Stimulated activated CD4-positive, alpha-beta T cell treated with anti-CD3 and anti-CD28 coated beads, TNF-alpha, amount 100 ng/mL, for 4 hours (primary cell): ENCODE measurements at places on chromosomes 5 and 9.

- no peak for DNase-seq
These were observed 35.2 kb downstream of the RLN2 start for GRCh38 chr9:5269249-5269715.

DNA sequence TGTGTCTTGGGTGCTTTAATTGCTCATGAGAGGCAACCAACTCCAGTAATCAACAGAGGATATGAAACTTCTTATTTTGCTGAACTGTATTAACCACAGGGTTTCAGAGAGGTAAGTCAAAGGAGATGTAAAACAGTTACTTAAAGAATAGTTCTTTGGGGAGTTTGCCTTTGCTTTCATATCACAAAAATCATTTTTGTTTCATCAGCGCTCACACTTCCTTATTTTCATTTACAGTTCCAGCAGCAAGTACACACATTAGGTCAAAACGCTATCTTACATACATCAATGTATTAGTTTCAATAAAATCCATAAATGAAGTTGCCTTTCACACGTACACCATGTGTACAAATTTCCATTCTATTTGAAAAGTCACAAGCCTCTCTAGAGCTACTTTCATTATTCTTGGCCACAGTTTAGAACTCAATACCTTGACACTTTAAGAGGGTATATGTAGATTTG lies 50.1 kb downstream of the ST8SIA4 start:
- no peak for DNase-seq

DNA sequence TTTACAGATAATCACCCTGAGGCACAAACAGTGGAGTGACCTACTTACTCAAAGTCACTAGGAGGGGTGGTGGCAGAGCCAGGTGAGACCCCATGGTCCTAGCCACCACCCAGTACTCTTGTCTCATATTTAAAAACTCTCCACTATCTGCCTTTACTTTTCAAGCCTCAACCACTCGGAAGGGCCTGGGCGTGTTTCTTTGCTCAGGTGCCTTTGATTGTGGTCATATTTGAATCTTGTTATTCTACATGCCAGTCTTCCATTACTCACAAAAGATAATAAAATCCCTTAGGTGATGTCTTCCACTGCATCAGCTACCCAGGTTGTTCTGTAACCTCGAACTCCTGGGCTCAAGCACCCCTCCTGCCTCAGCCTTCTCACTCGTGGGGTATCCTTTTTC lies 20.7 kb upstream of the TRIM36 start:
- DNase-seq, result no peak

GRCh38 chr5:133319905-133320520 lies 268.2 kb downstream of the HSPA4 start:
- no peak for DNase-seq

GRCh38 chr9:115106001-115106400 lies 12.0 kb downstream of the TNC start:
- DNase-seq, result no peak

DNA sequence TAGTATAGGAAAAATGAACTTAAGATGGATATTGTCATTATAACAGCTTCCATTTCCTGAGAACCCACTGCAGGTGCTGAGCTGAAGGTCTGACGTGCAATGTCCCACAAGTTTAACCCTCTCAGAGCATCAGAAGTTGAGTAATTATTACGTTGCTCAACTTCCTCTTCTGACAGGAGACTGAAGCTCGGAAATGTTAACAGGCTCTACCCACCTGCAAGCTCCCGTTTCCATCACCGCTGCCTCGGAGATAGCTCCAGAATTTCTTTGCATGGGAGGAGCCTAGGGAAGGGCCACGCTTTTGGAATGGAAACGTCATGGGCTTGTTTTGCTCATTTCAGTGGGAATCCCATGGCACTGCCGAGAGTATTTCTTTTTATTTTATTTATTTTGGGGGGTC lies 1.0 kb upstream of the NTMT1 start:
- DNase-seq, result no peak

DNA sequence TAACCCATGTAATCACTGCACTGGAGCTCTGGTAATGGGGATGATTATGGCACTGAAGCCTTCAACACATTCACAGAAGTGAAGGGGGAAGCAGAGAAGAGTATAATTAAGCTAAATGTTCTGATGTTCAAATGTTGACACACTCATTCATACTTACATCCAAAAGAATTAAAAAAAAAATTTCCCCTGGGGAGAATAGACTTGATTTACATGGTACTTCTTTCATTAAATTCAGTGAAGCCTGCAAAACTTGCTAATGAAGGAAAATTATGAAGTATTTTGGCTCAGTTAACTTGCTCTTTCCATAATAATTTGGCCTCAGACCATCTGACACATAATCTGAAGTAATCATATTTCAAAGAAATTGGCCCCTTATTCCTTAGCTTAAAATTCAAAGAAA lies 428.8 kb downstream of the SH3GL2 start:
- DNase-seq, result no peak

DNA sequence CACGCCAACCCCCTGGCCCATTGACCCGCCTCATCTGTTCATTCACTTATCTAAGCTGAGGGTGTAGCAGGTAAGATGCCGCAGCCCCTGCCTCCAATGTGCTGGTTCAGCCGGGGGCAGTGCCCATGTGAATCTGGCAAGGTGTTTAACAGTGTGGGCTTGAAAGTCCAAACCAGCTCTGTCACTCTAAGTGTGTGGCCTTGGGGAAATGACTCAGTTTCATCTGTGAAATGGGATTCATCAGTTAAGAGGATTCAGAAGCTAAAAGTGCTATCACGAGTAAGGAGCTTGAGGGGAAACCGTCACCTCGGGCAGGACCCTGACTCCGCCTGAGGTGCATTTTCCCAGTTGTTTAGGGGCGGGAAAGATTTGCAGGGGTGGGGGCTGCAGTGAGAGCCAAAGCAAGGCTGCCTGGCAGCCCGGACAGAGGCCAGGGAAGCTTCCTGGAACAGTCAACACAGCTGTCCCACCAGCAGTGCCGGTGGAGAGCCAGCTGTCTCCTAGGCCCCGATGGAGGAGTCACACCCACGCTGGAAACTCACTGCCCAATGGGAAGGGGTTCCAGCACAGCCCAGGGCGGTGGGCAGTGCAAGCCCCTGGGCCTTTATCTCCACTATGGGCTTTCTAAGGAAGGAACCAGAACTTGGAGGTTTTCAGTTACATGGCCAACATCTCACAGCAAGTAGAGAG lies 9.7 kb upstream of the URM1 start:
- no peak for DNase-seq

GRCh38 chr5:149679876-149680809 lies 50.0 kb upstream of the PPARGC1B start:
- no peak for DNase-seq

GRCh38 chr5:15799014-15799413 lies 299.0 kb downstream of the FBXL7 start:
- DNase-seq, result no peak

DNA sequence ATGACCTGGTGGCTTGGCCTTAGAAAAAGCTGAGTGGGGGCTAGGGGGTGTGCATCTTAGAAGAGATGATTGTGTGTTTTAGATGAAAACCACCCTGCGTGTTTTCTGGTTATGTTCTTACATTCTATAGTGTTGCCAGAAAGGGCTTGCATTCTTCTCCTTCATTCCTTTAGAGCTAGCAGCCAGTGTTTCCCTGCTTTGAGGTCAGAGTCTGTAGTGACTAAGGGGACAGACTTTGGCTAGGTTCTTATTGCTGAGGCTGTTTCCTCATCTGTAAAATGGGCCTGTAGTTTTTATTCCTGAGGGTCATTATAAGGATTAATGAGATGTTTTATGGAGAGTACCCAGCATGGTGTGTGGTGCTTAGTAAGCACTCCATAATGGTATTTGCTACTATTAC lies 6.4 kb downstream of the MAST4 start:
- DNase-seq, result no peak

DNA sequence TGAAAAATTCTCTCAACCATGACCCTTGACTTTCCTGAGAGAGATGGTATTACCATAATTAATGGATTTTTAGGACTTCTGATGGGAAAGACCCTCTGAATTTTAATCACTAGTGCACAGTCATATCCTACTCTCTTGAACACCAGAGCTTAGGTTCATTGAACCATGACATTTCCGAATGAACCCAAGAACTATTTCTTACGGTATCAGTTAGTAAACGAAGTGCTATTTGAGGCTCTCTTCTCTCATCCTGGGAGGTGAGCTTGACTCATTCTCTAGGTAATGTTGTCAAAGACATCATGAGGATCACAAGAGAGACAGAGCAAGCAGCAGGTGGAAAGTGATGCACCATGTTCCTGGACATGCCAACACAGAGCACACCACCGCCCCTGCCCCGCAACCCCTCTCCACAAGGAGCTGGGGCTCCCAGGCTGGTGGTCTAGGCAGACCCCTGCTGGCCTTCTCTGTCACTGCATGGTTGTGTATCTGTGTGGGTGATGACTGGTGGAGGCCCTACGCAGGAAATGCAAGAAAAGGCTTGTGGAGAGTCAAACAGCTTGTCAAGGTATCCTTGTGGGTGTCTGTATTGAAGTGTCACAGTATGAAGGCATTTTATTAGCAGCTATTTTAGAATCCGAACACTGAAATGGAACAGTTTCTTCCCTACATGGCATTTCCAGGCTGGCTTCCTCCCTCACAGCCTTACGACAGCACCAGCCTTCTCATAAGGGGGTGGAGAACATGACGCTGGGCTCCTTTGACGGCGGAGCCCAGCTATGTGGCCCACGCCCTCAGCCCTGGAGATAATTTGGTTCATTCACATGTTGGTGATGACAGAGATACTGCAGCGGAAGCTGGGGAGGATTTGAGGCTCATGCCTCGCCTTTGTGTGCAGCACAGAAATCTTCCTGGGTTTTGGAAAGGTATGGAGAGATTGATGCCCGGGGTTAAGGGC lies 297.6 kb downstream of the NTRK2 start:
- DNase-seq, result no peak

- no peak for DNase-seq
These were observed 238.2 kb downstream of the TLE4 start for GRCh38 chr9:79809931-79810330.

GRCh38 chr9:27473111-27473529 lies 51.0 kb upstream of the IFNK start:
- no peak for DNase-seq

- DNase-seq, result no peak
These were observed 694 bp downstream of the RMI1 start for GRCh38 chr9:83981126-83981871.

- DNase-seq, result no peak
These were observed 215.8 kb upstream of the TRIM32 start for GRCh38 chr9:116471093-116471906.

DNA sequence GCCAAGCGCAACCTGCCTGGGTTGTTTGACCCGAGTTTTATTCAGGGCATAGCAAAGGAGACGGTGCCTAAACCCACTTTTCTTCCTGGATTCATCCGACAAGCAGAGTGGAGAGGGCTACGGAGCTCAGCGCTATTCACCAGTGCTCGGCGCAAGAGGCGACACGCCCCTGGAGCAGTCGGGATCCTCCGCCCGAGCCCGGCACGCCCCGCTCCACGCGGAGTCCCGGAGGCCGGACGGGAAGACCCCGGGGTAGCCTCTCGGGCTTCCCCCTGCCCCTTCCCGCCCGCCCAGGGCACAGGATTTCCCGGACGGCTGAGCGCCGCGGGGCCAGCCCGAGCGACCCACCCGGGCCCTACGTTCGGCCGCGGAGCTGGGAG lies 427 bp downstream of the SERINC5 start:
- no peak for DNase-seq

GRCh38 chr5:54795284-54795683 lies 190.1 kb downstream of the ESM1 start:
- DNase-seq, result no peak

- DNase-seq, result no peak
These were observed 972.2 kb upstream of the WWC1 start for GRCh38 chr5:167319243-167319642.

- no peak for DNase-seq
These were observed 118.2 kb downstream of the CDH12 start for GRCh38 chr5:22734907-22735306.

- no peak for DNase-seq
These were observed 457.6 kb downstream of the SLCO4C1 start for GRCh38 chr5:101838435-101838834.
